ENCODE measurements at places on chromosomes 6 and 20. TPM values are rescaled to one million over a fixed set of nuclear protein-coding genes. Genes with fewer than 3 reads are reported as not detected.

The NKX2-2 gene
- total RNA-seq: not detected

The LAMA5 gene
- total RNA-seq: 89.3 TPM

The C6orf15 gene
- not detected for total RNA-seq

The PBOV1 gene
- not detected for total RNA-seq

The LTA gene
- total RNA-seq: not detected

The OR2H2 gene
- not detected for total RNA-seq

Data from Right ventricle myocardium inferior (tissue), 1 donor.